ENCODE measurements at places on chromosomes 3 and 15.

DNA sequence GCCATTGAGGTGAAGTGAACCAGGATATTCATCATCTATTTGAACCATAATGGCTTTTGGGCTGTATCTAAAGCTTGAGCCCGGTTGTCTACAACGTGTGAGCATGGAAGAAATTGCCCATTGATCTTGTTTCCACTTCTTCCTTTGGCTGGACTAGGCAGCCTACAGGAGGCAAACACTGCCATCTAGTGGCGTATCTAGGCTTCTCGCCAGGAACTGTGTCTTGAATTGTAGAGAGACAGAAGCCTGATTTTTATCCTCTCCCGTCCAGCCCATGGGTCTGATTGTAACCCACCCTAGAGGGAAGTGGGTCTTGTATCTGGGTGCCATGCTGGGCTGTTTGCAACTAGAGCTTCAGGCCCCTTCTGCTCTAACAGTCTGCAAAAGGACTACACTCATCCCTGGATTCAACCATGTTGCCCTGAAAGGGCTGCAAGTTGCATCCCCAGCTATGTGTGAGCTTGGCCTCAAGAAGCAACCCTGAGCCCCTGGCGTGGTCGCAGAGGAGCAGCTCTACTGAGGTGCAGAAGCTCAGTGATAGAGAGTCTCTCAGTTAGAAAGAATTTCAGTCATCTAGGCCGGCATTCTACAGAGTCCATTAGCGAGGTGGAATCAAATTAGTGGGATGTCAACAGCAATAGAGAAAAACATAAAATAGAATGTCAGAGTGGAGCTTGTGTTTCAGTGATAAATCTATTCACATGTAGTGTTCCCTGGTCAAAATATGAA is 170.2 kb upstream of the UMPS start:
- peak; percentile 77 for DNase-seq

DNA sequence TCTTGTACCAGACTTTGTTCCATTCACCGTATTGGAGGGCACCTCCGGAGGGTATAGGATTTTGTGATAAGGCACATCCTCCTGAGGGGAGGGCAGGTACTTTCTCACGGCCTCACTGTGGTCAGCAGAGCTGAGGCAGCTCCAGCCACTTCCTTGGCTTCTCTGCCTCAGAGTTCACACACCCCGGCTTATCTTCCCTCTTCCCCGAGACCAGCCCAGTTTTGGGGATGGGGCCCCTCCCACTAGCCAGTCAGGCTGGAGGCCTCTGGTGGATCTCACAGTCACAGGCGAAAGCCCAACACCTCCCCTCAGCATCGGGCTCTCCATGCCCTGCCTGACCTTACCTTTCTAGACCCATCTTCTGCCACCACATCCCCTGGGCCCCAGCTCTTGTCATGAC is 316.2 kb upstream of the CTDSPL start:
- DNase-seq: no peak

GRCh38 chr3:100496711-100497261 is 4.4 kb downstream of the TMEM45A start:
- DNase-seq: no peak

DNA sequence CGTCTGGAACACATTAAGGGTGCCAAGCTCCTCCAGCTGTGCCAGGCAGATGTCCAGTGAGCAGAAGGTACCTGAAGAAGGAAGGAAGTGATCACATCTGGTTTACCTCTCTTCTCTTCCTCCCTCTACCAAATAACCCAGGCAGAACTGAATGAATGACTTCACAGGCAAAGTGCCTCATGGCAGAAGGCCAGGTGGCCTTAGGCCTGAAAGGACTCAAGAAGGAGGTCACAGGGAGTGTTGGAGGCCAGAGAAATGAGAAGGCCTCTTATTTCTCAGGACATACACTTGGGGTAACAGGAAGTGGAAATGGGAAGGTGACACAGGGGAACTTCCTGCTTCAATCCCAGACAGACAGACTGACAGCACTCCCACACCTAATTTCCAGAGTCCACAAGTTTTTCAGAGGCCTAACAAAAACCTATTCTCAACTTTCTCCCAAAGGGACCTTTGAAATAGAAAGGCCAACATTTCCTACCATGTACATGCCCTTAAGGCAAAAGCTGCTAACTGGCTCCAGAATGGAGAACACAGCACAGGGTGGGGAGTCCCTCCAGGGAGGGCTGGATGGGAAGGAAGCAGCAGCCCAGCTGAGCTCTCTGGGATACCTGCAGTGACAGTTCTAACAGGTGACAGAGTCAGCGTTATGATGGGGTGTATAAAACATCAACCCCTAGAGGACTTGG is 17.6 kb upstream of the SIN3A start:
- DNase-seq: no peak

- DNase-seq: no peak
Measured at GRCh38 chr15:87118435-87118834, 1038.8 kb downstream of the AGBL1 start.

GRCh38 chr15:71518661-71519060 is 291.7 kb upstream of the NR2E3 start:
- no peak for DNase-seq

DNA sequence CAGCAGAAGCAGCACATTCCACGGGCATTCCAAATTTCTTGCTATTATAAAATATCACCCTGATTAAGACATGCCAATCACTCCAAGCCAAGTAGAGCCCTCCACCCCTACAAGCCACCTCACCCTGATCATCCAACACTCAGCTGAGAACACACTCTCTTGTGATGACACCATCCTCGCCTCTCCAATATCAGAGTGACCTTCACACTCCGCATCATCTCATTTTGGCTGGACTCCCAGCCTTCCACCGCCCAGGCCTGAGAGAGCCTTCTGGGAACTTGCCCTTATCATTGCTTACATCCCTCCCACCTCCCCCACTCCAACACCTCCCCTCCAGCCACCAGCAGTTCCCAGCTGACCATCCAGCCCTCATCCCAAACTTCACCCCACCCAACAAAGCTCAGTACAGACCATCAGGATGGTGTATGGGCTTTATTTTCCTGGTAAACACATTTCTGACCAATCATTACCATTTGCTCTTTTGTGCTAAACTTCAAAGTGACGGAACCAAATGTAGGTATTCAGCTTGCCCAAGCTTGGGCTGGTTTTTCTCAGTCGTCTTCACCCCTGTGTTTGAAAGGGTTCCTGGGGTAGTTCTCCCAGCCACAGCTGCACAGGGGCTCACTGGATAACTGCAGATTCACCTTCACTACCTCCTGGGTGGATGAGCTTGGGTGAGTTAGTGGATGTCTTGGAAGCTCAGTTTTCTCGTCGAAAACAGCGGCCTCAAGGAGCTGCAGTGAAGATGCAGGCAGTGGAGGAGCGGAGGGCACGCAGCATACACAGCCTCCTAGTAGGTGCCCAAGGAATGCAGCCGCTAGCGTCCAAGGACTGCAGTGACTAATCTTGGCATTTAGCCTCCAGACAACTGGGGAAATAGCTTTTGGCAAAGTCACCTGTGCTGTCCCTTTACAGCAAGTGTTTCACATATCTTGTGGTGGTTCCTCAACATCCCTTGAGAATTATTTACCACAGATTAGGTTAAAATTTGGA is 115.1 kb downstream of the LIPC start:
- no peak for DNase-seq

GRCh38 chr3:184314700-184315542 is 515 bp downstream of the EIF4G1 start:
- peak; percentile 57 for DNase-seq

DNA sequence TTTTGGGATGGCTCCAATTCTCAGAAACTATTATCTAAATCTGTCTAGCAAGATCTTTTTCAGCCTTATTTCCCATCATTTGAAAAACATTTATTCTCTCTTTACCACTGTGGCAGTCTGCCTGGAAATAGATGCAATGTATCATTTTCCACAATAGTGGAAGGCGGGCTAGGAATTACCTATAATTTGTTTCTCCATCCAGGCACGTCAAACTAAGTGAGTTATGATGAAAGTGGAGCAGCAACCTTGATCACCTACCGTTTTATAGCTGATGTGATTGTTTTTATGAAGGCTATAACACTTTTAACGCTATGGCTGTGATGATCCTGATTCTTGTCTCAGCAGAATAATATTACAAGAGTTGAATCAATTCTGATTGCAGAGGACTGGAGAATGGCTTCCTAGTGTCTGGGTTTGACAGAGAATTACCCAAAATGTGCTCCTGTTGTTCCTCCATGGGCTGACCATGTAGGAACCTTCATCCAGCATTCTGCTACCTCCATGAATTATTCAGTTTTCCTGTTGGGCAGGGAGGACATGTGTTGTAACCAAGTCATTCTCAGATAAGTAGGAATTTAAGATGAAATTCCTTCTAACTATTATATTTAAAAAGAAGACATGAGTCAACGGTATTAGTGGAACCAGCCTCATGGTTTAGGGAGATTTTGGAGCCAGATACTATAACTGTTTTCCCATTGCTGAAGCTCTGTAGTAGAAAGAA is 231.5 kb upstream of the SGO1 start:
- DNase-seq: no peak

- no peak for DNase-seq
Measured at GRCh38 chr15:78909160-78909695, 35.6 kb downstream of the CTSH start.

DNA sequence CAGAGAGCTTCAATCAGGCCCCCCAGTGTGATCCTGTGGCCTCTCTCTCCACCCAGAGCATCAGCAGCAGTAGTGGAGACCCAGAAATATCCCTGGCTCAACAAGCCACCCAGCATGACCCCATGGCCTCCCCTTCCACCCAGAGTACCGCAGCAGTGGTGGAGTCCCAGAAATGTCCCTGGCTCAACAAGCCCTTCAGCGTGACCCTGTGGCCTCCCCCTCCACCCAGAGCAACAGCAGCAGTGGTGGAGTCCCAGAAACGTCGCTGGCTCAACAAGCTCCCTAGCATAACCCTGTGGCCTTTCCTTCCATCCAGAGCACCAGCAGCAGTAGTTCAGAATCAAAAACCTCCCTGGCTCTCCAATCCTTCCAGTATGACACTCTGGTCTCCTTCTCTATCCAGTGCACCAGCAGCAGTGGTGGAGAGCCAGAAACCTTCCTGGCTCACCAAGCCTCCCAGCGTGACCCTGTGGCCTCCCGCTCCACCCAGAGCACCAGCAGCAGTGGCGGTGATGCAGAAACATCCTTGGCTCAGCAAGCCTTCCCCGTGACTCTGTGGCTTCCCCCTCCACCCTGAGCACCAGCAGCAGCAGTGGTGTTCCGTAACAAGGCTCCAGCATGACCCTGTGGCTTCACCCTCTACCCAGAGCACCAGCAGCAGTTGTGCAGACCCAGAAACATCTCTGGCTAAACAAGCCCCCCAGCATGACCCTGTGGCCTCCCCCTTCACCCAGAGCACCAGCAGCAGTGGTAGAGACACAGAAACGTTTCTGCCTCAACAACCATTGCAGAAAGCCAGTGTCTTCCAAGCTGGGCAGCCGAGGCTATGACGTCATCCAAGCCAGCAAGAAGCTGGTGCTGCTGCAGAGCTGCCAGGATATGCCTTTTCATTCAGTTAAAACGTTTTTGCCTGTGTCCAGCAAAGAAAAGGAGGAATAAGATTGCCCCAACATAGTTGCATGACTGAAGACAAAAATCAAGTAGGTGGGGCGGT is 61.3 kb upstream of the TAMM41 start:
- DNase-seq: no peak

DNA sequence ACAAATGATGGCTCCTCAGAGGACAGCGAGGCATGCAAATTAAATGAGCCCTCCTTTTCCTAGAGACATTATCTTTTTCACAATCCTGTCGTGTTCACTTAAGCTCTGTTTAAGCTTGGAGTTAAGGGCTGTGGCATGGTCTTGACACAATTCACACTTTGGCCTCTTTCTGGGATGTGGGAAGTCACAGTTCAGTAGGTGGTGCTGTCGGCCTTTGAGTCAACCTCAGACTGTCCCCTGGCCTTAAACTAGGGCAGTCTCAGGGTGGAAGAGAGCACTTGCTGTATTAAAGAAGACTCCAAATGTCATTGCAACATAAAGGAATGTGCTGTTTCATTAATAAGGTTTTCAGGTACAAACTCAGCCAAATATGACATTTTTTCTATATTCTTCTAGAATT is 351.0 kb downstream of the MCTP2 start:
- peak; percentile 33 for DNase-seq

DNA sequence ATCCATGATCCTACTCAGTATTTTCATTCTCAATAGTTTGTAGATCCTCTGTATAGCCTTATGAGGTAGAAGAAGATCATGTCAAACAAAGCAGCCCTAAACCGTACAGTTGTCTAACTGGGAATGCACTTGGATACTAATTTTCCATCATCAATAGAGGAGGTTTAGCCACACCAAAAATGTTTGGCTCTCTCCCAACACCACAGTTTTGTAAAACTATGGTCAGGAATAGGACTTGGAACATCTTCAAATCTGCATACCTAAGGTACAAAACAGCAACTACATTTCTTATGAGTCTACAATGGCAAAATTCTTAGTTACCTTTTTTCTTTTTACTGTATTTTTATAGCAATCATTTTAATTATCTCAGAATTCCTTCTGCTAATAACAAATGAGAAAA is 1001.6 kb downstream of the ROBO2 start:
- no peak for DNase-seq

- peak; percentile 73 for DNase-seq
Measured at GRCh38 chr3:161851941-161852566, 355.4 kb downstream of the OTOL1 start.

DNA sequence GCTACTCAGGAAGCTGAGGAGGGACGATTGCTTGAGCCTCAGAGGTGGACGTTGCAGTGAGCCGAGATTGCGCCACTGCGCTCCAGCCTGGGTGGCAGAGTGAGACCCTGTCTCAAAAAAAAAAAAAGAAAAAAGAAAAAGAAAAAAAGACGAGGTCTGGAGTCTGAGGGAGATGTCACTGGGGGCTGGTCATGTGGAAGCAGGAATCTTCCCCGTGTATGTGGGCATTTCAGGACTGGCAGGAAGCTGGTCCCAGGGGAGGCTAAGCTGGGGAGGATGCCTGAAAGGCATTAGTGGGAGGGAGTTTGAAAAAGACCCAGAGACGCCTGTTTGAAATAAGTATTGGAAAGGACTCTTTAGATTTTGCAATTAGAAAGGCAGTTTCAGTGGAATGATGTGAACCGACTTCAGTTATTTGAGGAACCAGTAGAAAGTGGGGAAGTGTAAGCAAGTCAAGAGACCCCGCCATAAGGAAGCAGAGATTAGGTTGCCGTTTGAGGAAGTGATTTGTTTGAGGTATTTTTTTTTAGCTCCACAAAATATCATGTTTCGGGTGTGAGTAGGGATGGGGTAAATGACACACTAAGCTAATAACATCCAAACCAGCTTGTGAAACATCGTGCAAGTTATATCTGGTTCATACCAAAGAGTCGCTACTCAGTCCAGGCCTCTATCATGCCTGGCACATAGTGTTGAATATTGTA is 55.5 kb downstream of the ST6GAL1 start:
- peak; percentile 77 for DNase-seq

GRCh38 chr3:69392415-69392814 is 6.5 kb upstream of the FRMD4B start:
- no peak for DNase-seq

All from NAMALWA (cell line).